NCI-H187 treated with DMSO at 0.1 percent for 48 hours (cell line): ENCODE measurements at places on chromosomes 5 and 9.

DNA sequence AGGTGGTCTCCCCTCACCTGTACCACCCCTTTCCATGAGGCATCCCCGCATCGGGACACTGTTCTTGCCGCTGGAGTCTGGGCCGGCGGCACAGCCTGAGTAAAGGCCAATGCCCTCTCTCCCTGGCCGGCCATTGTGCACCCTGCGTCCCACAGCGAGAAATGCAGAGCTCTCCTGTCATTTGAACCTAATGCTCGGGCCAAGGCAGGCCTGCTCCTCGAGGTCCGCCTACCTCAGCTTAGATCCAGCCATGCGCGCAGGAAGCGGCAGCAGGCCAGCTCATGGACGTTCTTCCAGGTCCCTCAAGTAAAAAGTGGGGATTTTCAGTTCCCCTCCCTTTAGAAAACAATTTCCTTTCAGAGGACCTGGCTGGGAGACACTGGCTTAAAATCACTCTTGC lies 135.0 kb downstream of the HSD17B3 start:
- no peak for DNase-seq

DNA sequence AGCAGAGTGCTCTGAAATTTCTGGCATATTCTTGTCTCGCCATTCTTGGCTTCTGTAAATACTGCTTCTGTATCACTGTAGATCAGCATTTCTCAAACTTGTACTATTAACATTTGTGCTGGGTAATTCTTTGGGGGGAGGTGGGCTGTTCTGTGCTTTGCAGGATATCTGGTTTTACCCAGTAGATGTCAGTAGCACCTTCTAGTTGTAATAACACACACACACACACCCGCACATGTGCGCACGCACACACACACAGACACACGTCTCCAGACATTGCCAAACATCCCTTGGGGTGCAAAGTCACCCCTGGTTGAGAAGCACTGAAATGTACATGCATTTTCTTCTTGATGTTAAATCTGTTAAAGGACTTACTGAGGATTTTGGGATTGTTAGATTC lies 304.1 kb downstream of the MAT2B start:
- DNase-seq = no peak

GRCh38 chr5:171794470-171794960 lies 8.9 kb downstream of the SMIM23 start:
- no peak for DNase-seq

GRCh38 chr5:2996687-2997086 lies 245.2 kb upstream of the IRX2 start:
- no peak for DNase-seq

DNA sequence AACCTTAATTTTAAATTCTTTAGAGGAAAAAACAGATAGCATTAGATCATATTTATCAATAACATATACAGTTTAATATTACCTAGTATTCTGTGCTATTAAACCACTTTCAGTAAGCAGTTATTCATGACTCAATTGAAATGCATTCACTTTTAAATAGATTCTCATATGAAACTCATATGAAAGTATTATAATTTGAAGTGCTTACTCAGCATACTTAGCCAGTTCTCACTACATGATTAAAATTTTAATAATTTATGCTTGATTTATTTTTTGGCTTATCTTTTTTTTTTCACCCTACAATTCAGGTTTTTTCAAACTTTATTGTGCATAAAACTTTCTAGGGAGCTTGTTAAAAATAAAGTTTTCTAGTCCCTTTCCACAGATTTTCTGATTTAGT lies 694.9 kb upstream of the CDH9 start:
- DNase-seq = no peak

GRCh38 chr9:34956648-34957047 lies 1.4 kb upstream of the PHF24 start:
- DNase-seq = no peak

GRCh38 chr5:133065471-133065870 lies 13.7 kb downstream of the HSPA4 start:
- DNase-seq = no peak

- no peak for DNase-seq
Measured at GRCh38 chr5:103057208-103058130, 62.5 kb downstream of the GIN1 start.

DNA sequence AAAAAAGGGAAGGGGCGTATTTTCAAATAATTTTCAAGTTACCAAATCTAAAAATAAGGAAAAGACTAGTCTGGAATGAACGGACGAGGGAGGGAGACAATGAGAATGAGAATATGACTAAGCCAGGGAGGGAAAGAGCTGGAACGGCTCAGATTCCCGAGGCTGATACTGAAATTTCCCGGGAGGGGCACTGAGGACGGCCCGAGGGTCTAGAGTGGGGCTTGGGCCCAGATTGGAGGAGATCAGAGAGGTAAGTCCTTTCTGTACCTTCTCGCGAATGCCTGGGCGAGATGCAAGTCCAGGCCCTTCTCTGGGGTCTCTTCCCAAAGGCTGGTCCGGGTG lies 3.4 kb upstream of the CCIN start:
- DNase-seq = no peak

DNA sequence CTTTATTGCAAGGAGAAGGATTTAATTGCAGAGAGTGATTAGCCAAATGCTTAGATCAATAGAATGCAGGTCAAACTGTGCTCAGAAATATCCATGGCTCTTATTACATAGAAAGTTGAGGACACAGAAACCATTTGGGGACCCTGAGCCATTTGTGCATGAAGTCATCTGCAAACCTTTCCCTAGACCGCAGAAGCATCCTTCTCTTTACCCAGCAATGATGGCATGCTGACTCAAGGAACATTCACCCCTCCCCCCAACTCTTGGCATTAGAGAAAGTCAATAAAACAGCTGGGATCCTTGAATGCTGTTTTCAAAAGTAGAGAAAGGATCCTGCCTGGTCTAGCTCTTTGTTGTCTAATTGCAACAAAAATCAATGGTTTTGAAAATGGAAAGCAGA lies 73.5 kb downstream of the PPP2R2B start:
- no peak for DNase-seq

DNA sequence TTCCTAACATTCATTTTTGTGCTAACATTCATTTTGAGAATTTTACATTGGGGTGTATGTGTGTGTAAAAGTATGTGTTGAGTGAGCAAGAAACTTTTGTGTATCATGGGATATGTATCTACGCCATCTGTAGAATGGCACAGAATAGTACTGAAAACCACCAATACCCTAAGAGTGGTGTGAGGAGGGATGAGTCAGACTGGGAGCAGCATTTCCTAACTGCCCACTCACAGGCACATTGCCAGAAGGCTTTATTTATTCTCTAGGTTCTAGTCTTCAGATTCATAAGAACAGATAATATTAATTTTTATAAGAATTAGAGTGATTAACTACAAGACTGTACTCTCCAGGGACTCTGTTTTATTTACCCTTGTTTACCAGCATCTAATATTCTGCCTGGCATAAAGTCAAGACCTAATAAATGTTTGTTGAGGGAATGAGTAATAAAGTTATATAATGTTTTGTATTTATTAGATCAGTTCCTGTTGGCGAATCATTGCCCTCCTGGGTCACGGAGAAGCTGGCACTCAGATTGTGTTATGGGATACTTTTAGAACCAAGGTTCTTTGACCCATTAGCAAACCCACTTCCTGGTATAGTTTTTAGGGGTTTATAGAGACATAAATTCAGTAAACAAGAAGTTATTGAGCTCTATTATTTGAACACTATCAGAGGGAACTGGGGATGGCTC lies 159.1 kb upstream of the PPP2R2B start:
- no peak for DNase-seq

DNA sequence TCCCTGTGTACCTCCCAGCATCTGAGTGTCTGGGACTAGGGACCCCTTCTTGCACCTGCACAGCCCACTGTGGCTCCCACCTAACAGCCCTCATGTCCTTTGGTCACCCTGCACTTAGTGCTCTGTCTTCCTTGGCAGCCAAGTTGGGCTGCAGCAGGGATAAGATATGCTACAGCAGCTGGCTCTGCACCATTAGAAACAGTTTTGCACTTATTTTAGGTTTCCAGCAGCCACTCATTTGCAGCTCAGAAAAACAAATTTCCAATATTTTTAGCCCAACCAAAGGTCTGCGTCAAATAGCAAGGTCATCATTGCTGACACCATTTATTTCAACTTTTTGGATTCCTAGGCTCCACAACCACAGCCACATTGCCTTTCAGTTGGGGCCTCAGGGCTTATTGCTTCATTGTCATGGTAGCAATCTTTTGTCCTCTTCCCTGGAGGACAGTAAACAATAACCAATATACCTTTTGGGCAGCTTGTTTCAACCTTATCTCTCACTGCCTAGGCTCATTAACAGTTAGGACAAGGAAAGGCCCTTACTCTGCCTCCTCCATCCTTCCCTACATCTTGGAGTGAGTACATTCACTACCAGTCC lies 263.9 kb downstream of the COX7C start:
- DNase-seq = no peak
